ENCODE measurements at places on chromosomes 12 and 14. TPM values are rescaled to one million over a fixed set of nuclear protein-coding genes. Genes with fewer than 3 reads are reported as not detected.

Gene IRAK3
- total RNA-seq: 12.0 TPM

Gene LMO3
- total RNA-seq: 31.8 TPM

Gene C12orf54
- total RNA-seq: not detected

Gene CLBA1
- 9.3 TPM for total RNA-seq

Gene KCNA5
- total RNA-seq: 24.7 TPM

Gene SLC7A8
- 36.9 TPM for total RNA-seq

Gene CLEC14A
- 27.9 TPM for total RNA-seq

Gene TMEM121
- total RNA-seq: 13.7 TPM

Gene SLC5A8
- 1.9 TPM for total RNA-seq

Gene MBIP
- total RNA-seq: 33.1 TPM

Gene CBLN3
- 2.0 TPM for total RNA-seq

Gene SVOP
- total RNA-seq: 21.6 TPM

Gene CPNE6
- 5.9 TPM for total RNA-seq

Gene IQSEC3
- total RNA-seq: 13.0 TPM

Gene KRT74
- total RNA-seq: not detected

Gene NPAS3
- total RNA-seq: 12.0 TPM

Gene DCN
- 932 TPM for total RNA-seq

Gene B4GALNT1
- 9.6 TPM for total RNA-seq

Gene RNASE4
- total RNA-seq: 27.0 TPM

Gene AGAP2
- total RNA-seq: 7.3 TPM

Gene CDH24
- 17.0 TPM for total RNA-seq

Gene RIPK3
- total RNA-seq: 4.4 TPM

Gene TTC9
- 8.9 TPM for total RNA-seq

Gene DCP1B
- total RNA-seq: 16.9 TPM

Gene SPATS2
- total RNA-seq: 44.1 TPM

Gene IKZF4
- total RNA-seq: 6.3 TPM

Gene KERA
- 52.3 TPM for total RNA-seq

Gene C3AR1
- 2.0 TPM for total RNA-seq

Gene ATL1
- total RNA-seq: 34.6 TPM

Gene CACNA2D4
- 49.8 TPM for total RNA-seq

Gene IL25
- not detected for total RNA-seq

Gene MARK3
- total RNA-seq: 144 TPM

Gene RNU6-7
- not detected for total RNA-seq

Gene TXNDC16
- 37.0 TPM for total RNA-seq

Gene ERBB3
- total RNA-seq: 28.4 TPM

Gene MMAB
- total RNA-seq: 19.2 TPM

Gene GPRC5D
- total RNA-seq: not detected

Gene DENND5B
- 61.6 TPM for total RNA-seq

Gene IL31
- not detected for total RNA-seq

Gene SAMD4A
- total RNA-seq: 34.7 TPM

Gene PSMA6
- 141 TPM for total RNA-seq

Gene SLC17A8
- 3.6 TPM for total RNA-seq

Gene PXN
- 61.1 TPM for total RNA-seq

Gene ASPG
- total RNA-seq: 2.4 TPM

Gene P2RX2
- not detected for total RNA-seq

Gene GYS2
- not detected for total RNA-seq

Gene IFNG-AS1
- total RNA-seq: 4.9 TPM

Gene COL2A1
- total RNA-seq: 150 TPM

Gene NKX2-8
- not detected for total RNA-seq
